Retina (tissue), 1 donor: ENCODE measurements at places on chromosomes 3 and 15.

DNA sequence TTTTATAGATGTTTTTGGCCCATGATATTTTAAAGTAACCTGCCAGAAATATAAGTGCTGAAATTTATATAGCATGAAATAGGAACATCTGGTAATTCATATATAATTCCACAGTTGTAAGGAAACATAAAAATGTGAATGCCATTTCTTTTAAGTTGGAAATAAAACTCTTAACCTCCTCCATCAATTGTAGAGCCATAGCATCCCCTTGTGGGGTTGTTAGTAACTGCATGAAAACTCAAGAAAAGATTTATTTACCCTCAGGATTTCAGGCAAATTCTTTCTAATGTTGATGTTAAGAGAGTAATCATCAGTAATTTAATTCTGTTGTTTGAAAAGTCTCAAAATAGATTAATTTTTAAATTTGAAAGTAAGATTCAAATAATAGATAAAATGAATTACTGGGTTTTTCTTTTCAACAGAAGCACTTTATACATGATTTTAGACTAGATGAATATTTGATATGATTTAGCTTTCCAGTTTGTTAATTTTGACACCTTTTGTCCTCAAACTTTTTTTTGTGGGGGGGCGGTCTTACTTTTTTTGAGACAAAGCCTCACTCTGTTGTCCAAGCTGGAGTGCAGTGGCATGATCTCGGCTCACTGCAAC lies 74.7 kb downstream of the RASA2 start:
- peak; percentile 13 for DNase-seq

DNA sequence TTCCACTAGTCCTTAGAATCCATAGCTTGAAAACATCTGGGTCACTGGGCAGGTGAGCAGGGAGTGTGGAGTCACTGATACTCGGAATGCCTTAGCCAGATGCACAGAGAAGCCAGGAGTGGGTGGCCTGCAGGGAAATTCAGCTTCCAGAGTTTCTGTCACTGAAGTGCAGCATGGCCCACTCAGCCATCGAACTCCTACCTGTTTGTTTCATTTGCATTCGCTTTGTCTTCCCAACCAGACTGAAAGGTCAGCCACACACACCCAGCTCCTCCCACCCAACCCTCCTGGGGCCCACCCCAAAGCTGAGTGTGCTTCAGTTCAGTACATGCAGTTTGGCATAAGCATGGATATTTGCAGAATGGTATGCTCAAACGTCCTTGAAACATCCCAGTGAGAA lies 124.5 kb upstream of the ATP10A start:
- DNase-seq: no peak

GRCh38 chr3:177887475-177887874 lies 648.8 kb upstream of the KCNMB2 start:
- no peak for DNase-seq

DNA sequence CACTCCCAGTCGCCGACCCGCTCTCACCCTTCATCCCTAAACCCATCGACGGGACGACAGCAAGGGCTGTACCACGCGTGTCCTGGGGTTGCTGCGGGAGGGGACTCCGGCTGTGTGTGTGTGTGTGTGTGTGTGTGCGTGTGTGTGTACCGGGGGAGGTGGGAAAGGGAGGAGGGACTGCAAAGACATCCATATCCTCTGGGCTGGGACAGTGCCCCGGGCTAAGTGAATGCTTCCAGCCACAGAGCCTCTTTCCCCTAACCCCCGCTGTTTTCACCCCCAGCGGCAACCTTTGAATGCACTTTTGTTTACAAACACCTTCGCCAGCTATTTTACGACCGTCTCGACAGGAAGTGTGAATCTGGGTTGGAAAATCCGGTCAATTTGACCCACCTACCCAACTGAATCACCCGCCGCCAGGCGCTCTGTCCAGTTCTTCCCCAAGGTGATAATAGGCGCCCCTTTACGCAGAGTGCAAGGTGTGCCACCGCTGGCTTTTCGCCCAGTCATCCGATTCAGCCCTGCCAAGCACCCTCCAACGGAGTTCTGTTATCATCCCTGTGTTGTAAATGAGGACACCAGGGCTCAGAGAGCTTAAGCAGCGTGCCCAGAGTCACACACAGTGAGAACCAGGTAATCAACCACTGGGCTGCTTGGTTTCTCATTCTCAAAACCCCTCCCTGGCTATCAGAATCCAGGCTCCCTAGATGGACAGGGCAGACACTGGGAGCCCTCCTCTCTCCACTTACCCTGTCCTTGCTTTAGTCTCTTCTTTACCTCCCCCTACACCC lies 739 bp upstream of the AMOTL2 start:
- DNase-seq: no peak

DNA sequence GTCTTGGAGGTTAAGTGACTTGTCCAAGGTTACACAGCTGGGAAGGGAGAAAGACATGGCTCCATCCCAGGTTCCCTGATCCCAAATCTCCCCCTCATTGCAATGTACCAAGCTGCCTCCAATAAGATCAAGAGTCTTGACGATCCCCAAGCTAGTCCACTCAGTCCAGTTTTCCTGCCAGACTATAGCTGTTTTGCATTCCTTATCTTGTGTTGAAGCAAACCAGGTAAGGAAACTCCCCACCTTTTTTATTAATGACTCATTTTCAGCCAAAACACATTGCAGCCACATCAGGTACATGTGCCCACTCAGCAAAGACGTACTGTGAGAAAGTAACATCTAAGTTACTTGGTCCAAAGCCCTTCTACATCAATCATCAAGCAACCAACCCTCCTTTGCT lies 41.9 kb downstream of the LIPC start:
- no peak for DNase-seq

GRCh38 chr3:156668073-156668763 lies 6.2 kb upstream of the TIPARP start:
- no peak for DNase-seq

GRCh38 chr3:187739561-187740332 lies 5.5 kb downstream of the BCL6 start:
- DNase-seq: peak; percentile 99

DNA sequence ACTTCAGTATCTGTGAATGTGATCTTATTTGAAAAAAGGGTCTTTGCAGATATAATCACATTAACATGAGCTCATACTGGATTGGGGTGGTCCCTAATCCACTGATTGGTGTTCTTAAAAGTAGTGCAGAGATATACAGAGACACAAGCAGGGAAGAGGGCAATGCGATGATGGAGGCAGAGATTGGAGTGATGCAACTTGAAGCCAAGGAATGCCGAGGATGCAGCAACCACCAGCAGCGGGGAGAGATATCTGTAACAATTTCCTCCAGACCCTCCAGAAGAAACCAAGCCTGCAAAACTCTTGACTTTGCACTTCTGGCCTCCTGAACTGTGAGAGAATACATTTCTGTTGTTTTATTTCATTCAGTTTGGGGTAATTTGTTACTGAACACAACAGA lies 171.0 kb upstream of the MBNL1 start:
- DNase-seq: no peak

GRCh38 chr3:197397838-197398237 lies 99.4 kb upstream of the DLG1 start:
- DNase-seq: no peak

- no peak for DNase-seq
Measured at GRCh38 chr15:69126054-69126469, 34.4 kb upstream of the GLCE start.

DNA sequence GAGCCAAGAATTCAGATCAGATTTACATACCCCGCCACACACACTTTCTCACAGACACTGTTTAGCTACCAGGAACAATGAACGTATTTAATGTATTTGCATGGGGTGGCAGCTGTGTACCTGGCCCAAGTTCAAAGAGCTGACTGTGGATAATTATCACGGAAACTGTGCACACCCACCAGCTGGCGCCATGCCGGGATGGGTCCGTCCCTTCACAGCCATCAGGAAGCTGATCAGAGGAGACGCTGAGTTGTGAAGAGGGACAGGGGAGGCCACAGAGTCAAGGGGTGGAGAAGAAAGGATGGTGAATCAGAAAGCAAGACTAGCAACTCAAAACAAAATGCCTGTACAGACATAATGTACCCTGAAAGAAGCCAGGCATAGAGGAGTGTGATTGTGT lies 13.1 kb upstream of the PLA2G4D start:
- DNase-seq: no peak

DNA sequence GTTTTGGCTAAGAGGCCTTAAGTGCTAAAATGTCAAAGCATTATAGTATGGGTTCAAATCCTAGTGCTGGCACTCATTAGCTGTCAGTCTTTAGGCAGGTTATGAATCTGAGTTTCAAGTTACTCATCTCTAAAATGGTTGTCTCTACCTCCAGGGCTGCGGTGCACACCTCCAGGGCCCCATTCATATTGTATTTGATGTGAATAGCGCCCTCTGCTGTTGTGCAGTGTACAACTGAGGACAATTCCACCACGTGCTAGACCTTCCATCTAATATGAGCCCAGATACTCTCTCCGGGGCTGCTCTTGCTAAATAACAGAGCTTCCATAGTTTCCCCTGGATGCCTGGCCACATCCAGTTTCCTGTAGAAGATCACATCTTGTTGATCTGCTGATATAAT lies 54.3 kb downstream of the OXNAD1 start:
- no peak for DNase-seq

GRCh38 chr15:89018207-89018606 lies 70.0 kb upstream of the ABHD2 start:
- no peak for DNase-seq

GRCh38 chr3:18250991-18251390 lies 174.1 kb downstream of the SATB1 start:
- no peak for DNase-seq

DNA sequence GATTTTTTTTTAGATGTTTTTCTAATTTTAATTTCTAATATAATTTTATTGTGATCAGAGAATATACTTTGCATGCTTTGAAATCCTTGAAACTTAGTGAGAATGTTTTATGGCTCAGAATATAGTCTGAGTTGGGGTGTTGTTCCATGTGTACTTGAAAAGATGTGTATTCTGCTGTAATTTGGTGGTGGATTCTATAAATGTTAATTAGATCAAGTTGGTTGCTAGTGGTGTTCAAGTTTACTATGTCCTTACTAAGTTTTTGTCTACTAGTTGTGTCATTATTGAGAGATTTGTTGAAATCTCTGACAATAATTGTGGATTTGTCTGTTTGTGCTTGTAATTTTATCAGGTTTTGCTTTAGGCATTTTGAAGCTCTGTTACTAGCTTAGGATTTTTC lies 29.7 kb downstream of the GLCE start:
- no peak for DNase-seq

- no peak for DNase-seq
Measured at GRCh38 chr3:132461544-132461943, 44.2 kb downstream of the DNAJC13 start.

GRCh38 chr15:81293728-81294515 lies 30.0 kb downstream of the STARD5 start:
- no peak for DNase-seq

GRCh38 chr3:141231952-141232823 lies 563 bp downstream of the PXYLP1 start:
- peak; percentile 72 for DNase-seq

DNA sequence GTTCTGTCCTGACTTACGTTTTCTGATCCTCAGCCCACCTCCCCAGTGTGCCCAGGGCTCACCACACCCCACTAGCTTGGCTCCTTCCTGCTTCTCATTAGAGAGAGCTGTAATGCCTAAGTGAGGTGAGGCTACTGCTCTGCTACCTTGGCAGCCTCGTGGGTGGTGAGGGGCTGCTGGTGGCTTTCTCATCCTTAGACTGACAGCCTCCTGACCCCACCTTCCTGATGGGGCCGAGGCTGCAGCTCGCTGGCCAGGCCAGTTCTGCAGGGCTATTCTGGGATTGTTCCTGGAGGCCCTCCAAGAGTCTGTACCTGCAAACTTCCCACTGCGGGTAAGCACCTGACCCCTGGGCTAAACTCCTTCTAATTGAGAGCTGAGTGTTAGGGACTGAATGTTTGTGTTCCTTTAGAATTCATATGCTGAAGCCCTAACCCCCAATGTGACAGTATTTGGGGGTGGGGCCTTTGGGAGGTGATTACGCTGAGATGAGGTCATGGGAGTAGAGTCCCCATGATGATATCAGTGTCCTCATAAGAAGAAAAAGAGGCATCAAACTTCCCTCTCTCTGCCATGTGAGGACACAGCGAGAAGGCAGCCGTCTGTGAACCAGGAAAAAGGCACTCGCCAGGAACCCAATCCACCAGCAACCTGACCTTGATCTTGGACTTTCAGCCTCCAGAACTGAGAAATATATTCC lies 38.1 kb upstream of the IQSEC1 start:
- no peak for DNase-seq

DNA sequence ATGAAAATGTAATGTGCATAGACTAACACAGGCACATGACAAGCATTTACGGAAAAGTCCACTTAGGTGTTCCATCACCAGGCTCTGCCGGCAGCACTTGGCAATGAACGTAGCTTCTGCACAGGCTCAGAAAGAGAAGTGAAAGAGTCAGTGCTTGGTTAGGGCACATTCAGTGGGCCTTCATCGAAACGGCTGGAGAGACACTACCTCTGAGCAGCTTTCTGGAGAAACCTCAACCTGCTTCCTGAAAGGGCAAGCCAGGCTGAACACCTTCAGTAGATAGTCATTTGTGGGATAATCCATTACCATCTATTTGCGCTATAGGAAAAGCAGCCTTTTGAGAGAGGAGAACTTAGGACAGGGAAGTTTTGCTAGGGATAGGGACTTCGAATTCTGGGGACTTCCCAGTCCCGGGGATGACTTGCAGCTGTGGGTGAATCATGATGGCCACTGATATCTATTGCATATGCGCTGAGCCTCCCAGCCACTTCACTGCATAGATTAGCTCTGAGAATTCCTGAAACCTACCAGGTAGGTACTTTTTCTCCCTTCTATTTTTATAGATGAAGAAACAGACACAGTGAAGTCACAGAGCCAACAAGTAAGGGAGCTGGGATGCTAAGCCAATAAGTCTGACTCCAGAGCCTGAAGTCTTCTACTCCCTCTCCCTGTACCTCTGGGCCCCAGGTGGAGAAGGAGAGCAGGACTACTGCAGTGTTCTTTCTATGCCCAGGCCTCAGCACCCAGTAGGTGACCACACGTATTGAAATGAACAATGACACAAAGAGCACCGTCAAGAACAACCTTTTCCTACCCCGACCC lies 4.2 kb upstream of the SH2D7 start:
- DNase-seq: no peak

GRCh38 chr15:31932576-31932975 lies 97.7 kb upstream of the CHRNA7 start:
- DNase-seq: no peak

DNA sequence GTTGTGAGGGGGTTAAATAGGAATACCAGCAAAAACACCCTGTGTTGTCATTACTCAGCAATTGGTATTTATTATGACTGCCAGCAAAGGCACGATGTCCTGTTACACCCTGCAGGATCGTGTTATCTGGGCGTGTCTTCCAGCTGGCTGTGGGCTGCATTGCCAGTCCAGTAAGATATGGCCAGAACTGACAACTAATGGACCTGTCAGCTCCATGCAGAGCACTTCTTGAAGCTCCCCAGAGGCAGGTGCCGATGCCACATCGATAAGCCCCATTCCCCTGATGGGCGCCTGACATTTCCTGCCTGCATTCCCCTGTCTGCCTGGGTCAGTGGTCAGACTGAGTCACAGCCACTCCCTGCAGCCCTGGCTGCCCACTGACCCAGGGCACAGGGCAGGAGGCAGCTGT lies 79.7 kb upstream of the RASGRF1 start:
- peak; percentile 58 for DNase-seq
